ENCODE measurements at places on chromosomes 2 and 18.

- DNase-seq, result no peak
Observed at GRCh38 chr2:109380502-109381326, 233.1 kb downstream of the SEPTIN10 start.

DNA sequence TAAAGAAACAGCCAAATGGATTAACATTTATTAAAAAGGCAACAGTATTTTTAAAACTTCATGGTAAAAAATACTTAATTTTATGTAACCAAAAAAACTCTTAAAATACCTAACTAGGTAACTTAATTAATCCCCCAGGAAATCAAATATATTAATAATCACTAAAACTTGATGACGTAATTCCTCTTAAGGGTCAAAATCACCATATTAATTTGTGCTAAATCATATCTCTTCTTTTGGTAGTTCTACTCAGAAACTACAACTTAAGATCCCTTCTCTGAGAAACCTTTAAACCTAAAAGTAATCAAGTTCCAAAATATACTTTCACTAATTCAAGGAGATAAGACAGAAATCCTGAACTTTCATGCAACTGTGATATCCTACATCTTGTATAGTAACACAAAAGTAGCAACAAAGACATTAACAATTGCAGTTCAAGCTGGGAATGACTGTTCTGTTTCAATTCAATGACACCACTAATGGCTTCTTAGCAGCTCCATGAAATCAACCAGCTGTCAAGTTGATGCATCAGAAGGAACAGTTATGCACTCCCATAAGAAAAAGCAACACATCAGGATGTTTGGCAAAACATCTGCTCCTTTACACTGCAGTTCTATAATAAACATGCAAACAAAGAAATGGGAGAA is 4.0 kb downstream of the BAZ2B start:
- DNase-seq, result no peak

GRCh38 chr2:196145256-196145655 is 26.1 kb downstream of the STK17B start:
- DNase-seq, result no peak

DNA sequence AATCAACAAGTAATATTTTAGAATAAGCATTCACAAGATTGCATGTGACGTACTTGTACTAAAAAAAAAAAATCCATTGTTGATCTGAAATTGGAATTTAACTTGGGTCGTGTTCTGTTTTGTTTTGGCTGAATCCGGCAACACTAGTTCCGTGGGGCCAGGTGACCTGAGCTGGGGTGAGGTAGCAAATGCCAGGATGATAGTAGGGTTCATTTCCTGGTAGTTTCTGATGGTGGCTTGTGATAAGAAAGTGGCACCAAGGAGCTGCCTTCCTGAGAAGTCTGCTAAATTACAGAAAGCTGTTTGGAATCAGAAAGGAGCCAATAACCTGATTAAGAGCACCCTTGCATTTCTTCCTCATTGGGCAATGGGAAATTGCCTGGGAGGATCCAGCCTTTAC is 126.4 kb upstream of the DLX2 start:
- no peak for DNase-seq

DNA sequence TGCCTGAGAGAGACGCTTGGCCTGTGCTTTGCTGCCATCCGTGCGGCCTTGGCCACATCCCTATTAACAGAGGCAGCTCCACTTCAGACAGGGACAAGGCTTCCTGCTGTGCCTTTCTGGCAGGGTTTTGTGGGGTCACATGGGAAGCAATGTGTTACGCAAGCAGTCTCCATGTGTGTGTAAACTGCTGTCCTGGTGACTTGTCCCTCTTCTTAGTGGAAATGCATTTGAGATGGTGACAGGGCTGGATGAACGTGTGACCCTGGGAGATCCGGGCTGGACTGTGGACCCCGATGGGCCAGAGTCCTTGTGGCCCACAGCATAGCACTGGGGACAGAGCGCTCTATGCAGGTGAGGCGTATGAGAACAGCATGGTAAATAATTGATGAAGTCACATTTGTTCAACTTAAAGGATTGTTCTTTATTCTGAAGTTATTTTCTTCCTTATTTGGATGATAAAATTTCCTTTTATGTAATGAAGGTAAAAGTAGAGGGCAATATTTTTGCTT is 23.2 kb downstream of the ASB1 start:
- DNase-seq, result no peak

- no peak for DNase-seq
Observed at GRCh38 chr2:61633250-61633649, 95.1 kb upstream of the XPO1 start.

- no peak for DNase-seq
Observed at GRCh38 chr2:178677599-178677998, 129.6 kb downstream of the TTN start.

DNA sequence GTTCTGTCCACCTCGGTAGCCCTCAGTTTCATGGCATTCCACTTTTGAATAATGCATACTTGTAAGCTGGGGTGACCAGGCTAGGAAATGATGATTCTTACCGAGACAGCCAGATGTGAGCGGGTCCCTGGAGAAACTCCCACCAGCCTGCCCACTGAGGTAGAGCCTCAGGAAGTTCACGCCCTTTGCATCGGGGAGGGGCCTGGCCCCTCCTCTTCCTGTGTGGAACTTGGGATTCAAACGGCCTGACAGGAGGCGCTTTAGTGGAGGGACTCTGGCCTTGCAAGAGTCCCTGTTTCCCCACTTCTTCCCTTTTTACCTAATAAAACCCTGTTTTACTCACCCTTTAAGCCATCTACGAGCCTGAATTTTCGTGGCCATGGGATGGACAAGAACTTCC is 44.6 kb downstream of the MRO start:
- no peak for DNase-seq

GRCh38 chr2:75986617-75987016 is 275.9 kb upstream of the GCFC2 start:
- no peak for DNase-seq

GRCh38 chr2:191693166-191693565 is 15.2 kb downstream of the NABP1 start:
- DNase-seq, result no peak

DNA sequence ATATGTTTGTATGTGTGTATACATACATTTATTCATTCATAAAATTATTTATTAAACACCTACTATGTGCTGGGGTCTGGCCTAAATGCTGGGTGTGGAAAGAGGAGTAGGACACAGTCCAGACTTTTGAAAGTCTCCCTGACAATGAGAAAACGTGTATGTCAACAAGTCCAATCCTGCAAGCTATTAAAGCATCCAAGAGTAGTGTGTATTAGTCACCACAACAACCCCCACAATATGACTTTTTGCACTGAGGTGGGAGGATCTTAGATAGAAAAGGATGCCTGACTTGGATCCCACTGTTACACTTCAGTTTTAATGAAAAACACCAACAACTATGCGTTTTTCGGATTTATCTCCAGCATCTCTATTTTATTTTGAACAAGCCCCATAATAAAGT is 446.4 kb downstream of the EPHA4 start:
- no peak for DNase-seq

DNA sequence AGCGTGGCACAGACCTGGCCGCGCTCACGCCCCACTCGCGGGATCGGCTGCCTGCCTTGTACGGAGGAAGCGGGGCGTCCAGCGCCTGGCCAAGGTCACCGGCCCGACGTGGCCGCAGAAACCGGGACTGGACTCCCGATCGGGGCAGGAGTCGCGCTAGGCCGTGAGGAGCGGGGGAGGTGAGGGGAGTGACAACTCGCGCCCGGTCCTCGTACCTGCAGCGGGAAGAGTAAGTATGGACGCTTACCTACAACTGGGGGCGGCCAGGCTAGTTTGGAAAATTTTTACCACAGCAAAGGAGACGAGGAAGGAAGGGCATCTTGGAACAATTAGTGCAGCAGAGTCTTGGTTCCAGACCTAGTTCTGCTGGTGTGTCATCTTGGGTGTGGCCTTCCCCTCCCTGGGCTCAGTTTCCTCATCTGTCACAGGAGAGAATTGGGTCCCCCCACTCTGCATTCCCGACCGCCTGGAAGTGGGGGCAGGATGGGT is 693 bp downstream of the UBE2F start:
- peak; percentile 20 for DNase-seq

GRCh38 chr2:37874470-37874869 is 50.6 kb upstream of the RMDN2 start:
- no peak for DNase-seq

- no peak for DNase-seq
Observed at GRCh38 chr2:114488841-114489530, 46.5 kb downstream of the DPP10 start.

DNA sequence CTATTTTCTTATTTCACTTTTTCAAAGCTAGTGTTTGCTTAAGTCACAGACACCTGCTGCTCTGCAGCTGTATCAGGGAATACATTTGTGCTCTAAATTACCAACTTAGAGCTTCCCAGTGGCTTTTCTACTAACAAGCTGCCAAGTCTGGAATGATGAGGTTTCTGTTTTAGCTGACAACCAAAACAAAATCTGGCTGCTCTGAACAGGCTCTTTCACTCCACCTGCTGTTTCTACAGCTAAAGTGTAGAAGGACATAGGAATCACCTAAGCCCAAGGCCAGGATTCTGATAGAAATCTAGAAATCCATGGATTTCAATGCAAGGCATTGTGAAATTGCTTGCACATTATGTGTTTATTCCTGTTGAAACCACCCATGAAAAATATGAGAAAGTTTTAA is 201.2 kb downstream of the SUCLG1 start:
- no peak for DNase-seq

GRCh38 chr2:28895189-28895893 is 874 bp downstream of the WDR43 start:
- DNase-seq, result peak; percentile 24

DNA sequence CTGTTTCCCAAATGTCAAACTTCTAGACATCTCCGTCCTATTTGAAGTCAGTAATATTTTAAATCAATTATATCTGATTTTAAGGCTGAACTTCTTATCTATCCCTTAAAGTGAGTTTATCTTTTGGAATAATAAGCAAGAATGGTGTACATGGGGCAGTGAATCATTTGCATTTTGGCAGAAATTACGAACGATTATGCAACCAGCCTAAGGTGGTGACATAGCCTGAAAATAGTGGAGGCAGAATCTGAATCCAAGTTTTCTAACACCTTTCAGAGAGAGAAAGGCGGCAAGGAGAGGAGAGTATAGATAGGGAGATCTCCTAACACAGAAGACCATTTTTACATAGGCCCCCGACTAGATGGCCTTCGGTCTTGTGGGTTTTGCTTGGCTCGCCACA is 10.7 kb downstream of the ZBTB14 start:
- DNase-seq, result no peak

DNA sequence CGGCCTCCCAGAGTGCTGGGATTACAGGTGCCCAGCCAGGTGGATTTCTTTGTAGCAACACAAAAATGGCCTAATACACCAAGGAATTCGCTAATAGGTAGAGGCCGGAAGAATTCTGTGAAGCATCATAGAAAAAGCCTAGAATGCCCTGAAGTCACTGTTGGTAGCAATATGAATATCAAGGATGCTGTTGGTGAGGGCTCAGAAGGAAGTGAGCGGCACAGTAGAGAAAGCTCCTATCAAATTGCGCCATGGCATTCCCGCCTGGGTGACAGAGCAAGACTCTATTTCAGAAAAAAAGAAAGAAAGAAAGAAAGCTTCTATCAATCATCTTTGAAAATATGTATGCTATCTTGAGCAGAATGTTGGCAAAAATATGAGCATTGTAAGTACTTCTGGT is 23.8 kb downstream of the GALNT5 start:
- no peak for DNase-seq

DNA sequence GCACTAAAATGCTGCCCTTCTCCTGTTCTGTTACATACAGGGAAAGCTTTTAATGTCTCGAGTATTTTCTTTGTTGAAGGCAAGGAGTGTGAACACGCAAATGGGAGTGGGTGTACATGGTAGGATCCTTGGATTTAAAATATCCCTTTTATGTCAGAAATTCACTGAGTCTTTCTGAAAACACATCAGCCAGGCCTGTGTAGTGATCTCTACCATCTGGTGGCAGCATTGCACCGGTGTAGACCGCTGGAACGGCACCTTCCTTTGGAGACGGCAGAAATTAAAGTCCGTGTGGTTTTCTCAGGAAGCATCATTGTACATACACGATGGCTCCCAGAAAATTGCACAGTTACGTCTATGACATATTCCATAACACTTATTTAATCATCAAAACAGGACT is 515.8 kb downstream of the GALR1 start:
- no peak for DNase-seq

DNA sequence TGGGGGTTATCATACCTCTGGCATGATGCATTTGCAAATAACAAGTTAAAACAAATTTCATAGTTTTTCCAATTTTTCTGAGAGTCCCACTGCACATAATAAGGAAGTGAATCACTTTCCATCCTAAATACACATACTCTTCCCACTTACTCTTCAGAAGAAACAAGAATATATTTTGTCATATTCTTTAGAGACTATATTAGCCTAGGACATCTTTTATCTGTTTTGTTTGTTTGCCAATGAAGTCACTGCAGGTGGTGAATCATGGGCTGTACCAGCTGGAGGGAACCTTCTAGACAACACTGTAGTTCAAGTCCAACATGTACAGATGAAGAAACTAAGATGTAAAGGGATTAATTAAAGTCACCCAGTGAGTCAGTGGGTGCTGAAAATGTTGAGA is 116.8 kb downstream of the XIRP2 start:
- DNase-seq, result no peak

GRCh38 chr2:96099861-96100798 is 16.2 kb downstream of the ADRA2B start:
- DNase-seq, result no peak

DNA sequence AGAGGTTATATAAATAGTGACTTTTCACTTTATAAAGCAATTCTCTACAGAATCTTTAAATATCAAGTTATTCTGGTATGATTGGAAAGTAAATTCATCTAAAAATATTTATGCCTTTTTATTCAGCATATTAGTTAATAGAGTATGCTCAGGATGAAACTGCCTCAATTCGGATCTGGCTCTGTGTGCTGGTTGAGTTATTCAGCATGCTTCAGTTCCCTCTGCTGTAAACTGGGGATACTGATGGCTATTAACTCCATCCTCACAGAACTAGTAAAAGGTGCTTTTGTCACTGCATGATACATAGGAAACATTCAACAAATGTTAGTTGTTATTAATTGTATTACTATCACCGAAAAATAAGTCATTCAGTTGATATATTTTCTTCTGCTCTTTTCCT is 250.3 kb downstream of the NRXN1 start:
- DNase-seq, result no peak

DNA sequence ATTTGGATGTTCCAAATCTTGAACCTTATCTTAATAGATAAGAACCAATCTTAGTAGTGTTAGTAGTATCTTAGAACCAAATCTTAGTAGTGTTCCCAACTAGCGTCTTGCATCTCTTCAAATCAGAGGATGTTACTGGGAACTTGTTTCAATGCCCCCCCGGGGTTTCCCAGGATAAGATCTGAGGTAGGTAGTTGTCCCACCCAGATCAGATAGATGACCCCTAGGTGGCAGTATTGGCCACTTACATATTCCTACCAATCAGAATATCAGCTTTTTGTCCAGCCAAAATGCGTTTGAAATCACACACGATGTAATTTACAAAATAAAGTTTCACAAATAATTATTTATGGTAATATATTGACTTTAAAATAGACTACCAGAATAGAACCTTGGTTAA is 314.8 kb downstream of the MBD2 start:
- DNase-seq, result no peak

Data from activated CD4-positive, alpha-beta T cell treated with anti-CD3 and anti-CD28 coated beads, Interleukin-2, amount 50 U/mL, for 1 hour (primary cell).